ENCODE measurements at places on chromosomes 6 and 20. TPM values are rescaled to one million over a fixed set of nuclear protein-coding genes. Genes with fewer than 3 reads are reported as not detected.

The MTCH1 gene
- total RNA-seq = 127 TPM

DNA sequence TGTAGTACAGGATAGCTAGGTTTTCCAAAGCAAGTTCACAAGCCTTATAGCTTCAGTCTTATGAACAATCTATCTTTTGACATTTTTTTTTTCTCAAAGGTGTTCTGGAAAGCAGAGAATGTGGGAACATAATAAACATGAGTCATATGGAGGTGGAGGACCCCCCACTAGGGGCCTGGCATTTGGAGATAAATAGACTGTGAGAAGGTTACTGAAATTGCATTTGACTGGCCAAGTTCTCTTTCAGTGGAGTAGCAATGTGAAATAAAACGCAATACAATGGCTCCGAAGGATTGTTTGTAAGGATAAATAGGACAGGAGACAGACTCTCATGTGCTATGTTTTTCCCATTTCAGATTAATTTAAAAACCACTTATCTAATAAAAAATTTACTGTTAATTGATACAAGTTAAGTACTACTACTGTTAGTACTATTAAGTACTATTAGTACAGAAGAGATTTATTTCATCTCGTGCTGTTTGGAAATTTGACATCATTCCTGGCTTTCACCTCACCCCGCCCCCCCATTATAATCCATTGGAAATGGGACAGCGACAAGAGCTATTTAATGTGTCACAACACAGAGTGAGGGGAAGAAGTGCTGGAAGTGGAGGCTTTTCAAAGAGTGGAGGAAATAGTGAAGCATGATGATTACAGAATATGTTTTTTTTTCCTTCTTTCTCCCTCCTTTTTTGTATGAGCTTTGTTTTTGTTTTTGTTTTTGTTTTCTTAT lies 122.6 kb upstream of the ID4 start:
- DNase-seq = no peak
- no peaks in the 10 kb centered on the region for H3K4me1 ChIP-seq
- H3K27ac ChIP-seq = no peak overlapping the region
- no peaks in the 10 kb centered on the region for H3K27me3 ChIP-seq
- H3K4me3 ChIP-seq = no peak overlapping the region
- no peaks in the 10 kb centered on the region for H3K36me3 ChIP-seq

GRCh38 chr6:37237789-37238188 lies 19.8 kb upstream of the TBC1D22B start:
- no peak overlapping the region for H3K4me3 ChIP-seq
- no peaks in the 10 kb centered on the region for H3K27me3 ChIP-seq
- H3K4me1 ChIP-seq = peaks cover 54% of the 10 kb centered on the region
- DNase-seq = no peak
- no peak overlapping the region for H3K27ac ChIP-seq
- peaks cover 9% of the 10 kb centered on the region for H3K36me3 ChIP-seq

- H3K36me3 ChIP-seq = no peaks in the 10 kb centered on the region
- no peaks in the 10 kb centered on the region for H3K4me1 ChIP-seq
- no peak overlapping the region for H3K27ac ChIP-seq
- no peak overlapping the region for H3K4me3 ChIP-seq
Observed at GRCh38 chr20:29086938-29087337, 2170.5 kb upstream of the DEFB115 start.

- peaks cover 3% of the 10 kb centered on the region for H3K27me3 ChIP-seq
- H3K4me3 ChIP-seq = no peak overlapping the region
- H3K36me3 ChIP-seq = peaks cover 5% of the 10 kb centered on the region
- no peak overlapping the region for H3K27ac ChIP-seq
Observed at GRCh38 chr6:134207421-134207820, 110.5 kb downstream of the SGK1 start.

The DEFB132 gene
- not detected for total RNA-seq

The GPX5 gene
- not detected for total RNA-seq

The TAGAP gene
- 245 TPM for total RNA-seq

DNA sequence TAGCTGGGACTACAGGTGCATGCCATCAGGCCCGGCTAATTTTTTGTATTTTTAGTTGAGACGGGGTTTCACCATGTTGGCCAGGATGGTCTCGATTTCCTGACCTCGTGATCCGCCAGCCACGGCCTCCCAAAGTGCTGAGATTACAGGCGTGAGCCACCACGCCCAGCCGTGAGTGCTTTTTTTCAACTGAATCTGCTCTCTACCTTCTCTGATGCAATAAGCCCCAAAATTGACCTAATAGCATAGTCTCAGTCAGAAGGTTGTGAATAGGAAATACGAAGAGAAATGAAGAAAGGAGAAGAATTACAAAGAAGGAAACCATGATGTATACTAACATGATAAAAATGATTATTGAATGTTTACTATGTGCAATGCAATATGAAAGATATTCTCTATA lies 33.2 kb downstream of the BEND6 start:
- DNase-seq = no peak
- H3K4me3 ChIP-seq = no peak overlapping the region
- peaks cover 21% of the 10 kb centered on the region for H3K27me3 ChIP-seq
- H3K36me3 ChIP-seq = no peaks in the 10 kb centered on the region
- H3K4me1 ChIP-seq = no peaks in the 10 kb centered on the region
- no peak overlapping the region for H3K27ac ChIP-seq

The EBF4 gene
- total RNA-seq = 12.3 TPM

Measured in activated T-helper 1 cell treated with anti-CD3 and anti-CD28 coated beads, Interleukin-12 subunit alpha, Interleukin-12 subunit beta, Interleukin-2, Interleukin-4 antibody, amounts not matched to agents 30 ng/mL and 10 ng/mL and 1 ng/mL, durations not matched to agents 14 hours and 24 hours and 36 hours (primary cell).